ENCODE measurements at places on chromosomes 11 and 22. TPM values are rescaled to one million over a fixed set of nuclear protein-coding genes. Genes with fewer than 3 reads are reported as not detected.

GRCh38 chr11:112237451-112237850 lies 11.2 kb downstream of the PTS start:
- H3K27ac ChIP-seq = no peak overlapping the region
- H3K4me3 ChIP-seq = no peak overlapping the region
- peaks cover 58% of the 10 kb centered on the region for H3K36me3 ChIP-seq
- DNase-seq = no peak
- no peaks in the 10 kb centered on the region for H3K4me1 ChIP-seq
- H3K27me3 ChIP-seq = no peaks in the 10 kb centered on the region

- peaks cover 85% of the 10 kb centered on the region for H3K36me3 ChIP-seq
- no peak overlapping the region for H3K4me3 ChIP-seq
- no peak for DNase-seq
Observed at GRCh38 chr11:18299721-18300120, 22.2 kb downstream of the HPS5 start.

- DNase-seq = no peak
- no peak overlapping the region for H3K27ac ChIP-seq
- H3K36me3 ChIP-seq = no peaks in the 10 kb centered on the region
- H3K4me3 ChIP-seq = no peak overlapping the region
Observed at GRCh38 chr11:126482586-126483108, 127.2 kb downstream of the ST3GAL4 start.

The KDM4E gene
- total RNA-seq = not detected
